ENCODE measurements at places on chromosomes 3 and 15.

- no peak for DNase-seq
Measured at GRCh38 chr3:148931574-148931973, 59.8 kb upstream of the GYG1 start.

GRCh38 chr15:35293353-35294130 is 208.4 kb upstream of the NANOGP8 start:
- no peak for DNase-seq

- DNase-seq, result no peak
Measured at GRCh38 chr3:168889666-168890065, 773.8 kb downstream of the MECOM start.

DNA sequence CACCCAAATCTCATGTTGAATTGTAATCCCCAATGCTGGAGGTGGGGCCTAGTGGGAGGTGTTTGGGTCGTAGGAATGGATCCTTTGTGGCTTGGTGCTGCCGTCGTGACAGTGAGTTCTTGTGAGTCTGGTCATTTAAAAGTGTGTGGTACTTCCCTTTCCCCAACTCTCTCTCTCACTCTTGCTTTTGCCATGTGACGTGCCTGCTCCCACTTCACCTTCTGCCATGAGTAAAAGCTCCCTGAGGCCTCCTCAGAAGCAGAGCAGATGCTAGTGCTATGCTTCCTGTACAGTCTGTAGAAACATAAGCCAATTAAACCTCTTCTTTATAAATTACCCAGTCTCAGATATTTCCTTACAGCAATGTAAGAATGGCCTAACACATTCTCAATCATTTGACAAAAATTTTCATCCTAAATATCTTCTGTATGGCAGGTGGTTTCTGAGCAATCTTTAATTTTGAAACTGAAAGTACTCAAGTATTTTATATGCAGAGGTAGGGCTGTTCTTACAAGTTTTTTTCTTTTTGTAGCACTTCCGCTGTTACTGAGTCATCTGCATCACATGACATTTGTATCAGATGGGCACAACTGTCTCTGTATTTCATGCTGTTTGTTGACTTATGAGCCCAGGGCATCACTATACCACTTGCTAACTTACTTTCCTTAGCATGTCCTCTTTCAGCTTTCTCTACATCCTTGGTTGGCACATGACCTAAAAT is 8.8 kb downstream of the RPL39L start:
- peak; percentile 9 for DNase-seq

- DNase-seq, result no peak
Measured at GRCh38 chr15:39282663-39283208, 298.1 kb upstream of the THBS1 start.

GRCh38 chr3:155103686-155104085 is 23.6 kb downstream of the MME start:
- no peak for DNase-seq

DNA sequence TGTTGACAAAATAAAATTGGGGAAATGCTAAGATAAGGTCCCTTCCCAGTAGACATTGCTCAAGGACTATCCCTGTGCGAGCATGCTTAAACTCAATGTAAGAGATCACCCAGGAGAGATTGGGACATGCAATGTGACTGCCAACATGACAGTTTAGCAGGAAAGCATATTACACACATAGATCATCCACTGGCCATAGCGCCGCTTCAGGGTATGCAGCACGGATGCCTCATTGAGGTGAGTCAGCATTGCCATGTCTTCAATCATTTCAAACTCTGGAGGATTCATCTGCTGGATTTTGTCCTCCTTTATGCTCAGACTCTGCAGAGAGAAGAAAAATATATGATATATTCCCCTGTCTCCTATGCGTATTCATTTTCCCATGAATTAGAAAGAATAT is 8.9 kb downstream of the MYH15 start:
- no peak for DNase-seq

- no peak for DNase-seq
Measured at GRCh38 chr3:128784232-128784631, 58.2 kb downstream of the RAB7A start.

GRCh38 chr15:99818872-99819271 is 85.6 kb upstream of the LYSMD4 start:
- DNase-seq, result no peak

GRCh38 chr3:129014148-129014547 is 13.0 kb downstream of the EFCC1 start:
- no peak for DNase-seq

DNA sequence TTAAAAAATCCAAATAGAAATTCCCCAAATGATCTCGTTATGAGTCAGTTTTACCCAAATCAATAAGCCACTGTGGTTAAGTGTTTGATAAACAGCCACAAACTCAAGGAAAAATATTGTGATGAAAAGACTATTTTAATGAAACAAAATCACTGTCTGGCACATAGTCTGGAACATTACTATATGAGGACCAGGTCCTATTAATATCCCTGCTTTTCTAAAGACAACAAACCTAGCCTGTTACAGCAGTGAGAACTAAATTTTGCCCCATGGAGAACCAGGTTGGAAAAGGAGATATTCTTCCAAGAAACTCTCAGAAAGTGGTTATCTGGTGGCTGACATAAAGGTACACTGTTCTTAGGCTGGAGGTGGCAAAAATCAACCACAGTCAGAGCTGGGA is 27.7 kb upstream of the ZNF385D start:
- DNase-seq, result no peak

DNA sequence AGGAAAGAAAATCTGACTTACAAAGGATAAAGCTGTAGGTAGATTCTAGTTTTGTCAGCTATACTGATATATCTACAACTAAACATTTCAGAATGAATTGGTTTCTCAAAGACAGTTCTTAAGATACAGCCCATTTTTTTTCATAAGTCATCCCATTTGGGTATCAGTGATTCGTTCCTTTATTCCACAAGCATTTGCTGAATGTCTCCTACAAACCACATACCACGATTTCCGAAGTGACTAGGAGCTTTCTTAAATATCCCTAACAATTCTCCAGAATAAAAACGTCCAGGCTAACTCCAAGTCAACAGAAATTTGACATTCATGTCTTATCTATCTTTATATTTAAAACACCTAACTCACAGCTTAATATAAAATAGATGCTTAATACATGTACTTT is 59.8 kb downstream of the TP53BP1 start:
- DNase-seq, result no peak

DNA sequence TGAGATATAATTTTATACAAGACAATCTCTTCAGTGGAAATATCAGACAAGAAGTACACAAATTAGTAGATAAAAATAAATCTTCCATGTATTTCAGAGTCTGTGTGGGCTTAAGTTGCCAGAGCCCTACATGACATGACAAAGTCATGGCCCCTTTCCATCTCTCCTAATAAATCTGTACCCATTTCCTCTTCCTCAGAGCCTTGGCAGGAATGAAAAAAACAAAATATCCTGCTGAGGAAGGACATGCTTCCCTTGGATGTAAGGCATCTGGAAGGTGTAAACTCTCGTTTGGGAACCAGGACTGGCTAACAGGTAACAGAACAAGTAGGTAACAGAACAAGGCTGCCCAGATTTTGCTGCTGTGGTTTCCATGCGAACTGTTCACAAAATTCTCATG is 148.1 kb downstream of the SNRK start:
- no peak for DNase-seq

GRCh38 chr3:119360736-119361462 is 66.7 kb downstream of the ARHGAP31 start:
- no peak for DNase-seq

- peak; percentile 64 for DNase-seq
Measured at GRCh38 chr3:187739561-187740332, 5.5 kb downstream of the BCL6 start.

DNA sequence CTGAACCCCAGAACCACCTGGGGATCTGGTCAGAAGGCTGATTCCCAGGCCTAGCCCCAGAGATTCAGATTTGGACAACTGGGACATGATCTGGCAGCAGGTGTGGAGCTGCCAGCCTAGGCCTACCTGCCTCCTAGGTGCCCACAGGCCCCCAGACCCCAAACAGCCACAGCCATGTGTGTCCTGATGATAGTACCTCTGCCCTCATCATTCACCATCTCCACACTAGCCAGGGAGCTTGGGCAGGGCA is 34.7 kb downstream of the HMCES start:
- no peak for DNase-seq

GRCh38 chr3:86239946-86240345 is 751.0 kb downstream of the VGLL3 start:
- DNase-seq, result peak; percentile 18

- no peak for DNase-seq
Measured at GRCh38 chr3:39082666-39083313, 24.6 kb downstream of the GORASP1 start.

GRCh38 chr3:78834910-78835309 is 932.9 kb downstream of the ROBO1 start:
- DNase-seq, result no peak

DNA sequence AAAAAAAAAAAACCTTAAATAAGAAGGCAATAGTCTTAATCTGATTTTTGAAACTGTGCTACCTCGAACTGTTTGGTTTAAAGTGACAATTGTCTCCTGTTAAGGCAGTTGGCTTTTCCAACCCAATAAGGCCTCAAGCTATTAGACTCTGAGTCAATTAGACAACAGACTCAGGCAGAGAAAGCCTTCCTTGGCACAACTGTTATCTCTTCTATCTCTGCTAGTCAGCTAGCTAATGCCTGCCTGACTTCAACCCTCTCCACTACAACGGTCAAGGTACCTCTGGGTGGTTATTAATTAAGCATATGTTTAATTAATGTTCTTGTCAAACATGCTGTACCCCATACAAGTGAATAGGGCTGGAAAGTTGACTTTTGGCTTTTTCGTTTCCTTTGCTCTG is 110.2 kb upstream of the NLGN1 start:
- DNase-seq, result no peak

DNA sequence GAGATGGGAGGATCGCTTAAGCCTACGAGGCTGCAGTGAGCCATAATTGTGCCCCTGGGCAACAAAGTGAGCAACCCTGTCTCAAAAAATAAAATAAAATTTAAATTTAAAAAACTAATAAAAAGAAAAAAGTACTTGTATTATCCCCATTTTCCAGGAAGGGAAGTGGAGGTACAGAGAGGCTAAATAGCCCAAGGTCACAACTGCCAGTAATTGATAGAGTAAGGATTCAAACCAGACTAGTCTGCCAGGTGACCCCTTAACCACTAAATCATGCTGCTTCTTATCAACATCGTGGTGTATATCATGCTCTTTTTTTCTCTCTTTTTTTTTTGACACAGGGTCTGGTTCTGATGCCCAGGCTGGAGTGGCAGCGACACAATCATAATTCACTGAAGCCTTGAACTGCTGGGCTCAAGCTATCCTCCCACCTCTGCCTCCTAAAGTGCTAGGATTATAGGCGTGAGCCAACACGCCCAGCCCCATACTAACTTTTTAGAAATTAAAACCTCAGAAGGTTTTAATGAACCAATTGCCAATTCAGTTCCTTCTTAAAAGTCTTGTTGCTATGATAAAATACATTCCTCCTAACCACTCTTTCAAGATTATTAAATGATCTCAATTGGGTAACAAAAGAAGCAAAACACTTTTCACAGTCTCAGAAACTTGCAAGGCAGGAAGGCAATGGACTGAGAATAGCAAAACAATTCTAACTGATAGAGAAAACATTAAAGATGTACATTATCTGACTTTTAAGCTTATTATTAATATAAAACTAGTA is 30.5 kb downstream of the HERC1 start:
- no peak for DNase-seq

- DNase-seq, result no peak
Measured at GRCh38 chr3:185927501-185928200, 10.2 kb downstream of the TRA2B start.

DNA sequence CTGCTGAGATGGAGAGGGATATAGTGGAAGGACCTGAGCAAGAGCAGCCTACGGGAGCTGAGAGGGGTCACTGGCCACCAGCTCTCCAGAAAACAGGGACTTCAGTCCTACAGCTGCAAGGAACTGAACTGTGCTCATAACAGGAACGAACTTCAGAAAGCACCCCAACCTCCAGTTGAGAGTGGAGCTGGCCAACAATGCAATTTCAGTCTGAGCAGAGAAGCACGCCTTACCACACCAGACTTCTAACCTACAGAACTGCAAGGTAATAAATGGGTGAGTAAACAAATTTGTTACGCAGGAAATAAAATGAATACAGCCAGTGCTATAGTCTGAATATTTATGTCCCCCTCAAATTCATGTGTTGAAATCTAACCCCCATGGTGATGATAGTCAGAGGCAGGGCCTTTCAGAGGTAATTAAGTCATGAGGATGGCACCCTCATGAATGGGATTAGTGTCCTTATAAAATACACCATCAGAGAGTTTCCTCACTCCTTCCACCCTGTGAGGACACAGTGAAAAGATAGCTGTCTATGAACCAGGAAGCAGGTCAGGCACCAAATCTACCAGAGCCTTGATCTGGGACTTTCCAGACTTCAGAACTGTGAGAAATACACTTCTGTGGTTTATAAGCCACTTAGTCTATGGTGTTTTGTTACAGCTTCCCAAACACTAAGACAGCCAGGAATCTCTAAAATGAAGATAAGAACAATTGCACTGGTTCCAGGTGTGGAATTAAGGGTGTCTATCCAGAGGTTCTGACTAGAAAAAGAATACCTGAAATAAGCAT is 58.6 kb downstream of the SYNM start:
- DNase-seq, result no peak

DNA sequence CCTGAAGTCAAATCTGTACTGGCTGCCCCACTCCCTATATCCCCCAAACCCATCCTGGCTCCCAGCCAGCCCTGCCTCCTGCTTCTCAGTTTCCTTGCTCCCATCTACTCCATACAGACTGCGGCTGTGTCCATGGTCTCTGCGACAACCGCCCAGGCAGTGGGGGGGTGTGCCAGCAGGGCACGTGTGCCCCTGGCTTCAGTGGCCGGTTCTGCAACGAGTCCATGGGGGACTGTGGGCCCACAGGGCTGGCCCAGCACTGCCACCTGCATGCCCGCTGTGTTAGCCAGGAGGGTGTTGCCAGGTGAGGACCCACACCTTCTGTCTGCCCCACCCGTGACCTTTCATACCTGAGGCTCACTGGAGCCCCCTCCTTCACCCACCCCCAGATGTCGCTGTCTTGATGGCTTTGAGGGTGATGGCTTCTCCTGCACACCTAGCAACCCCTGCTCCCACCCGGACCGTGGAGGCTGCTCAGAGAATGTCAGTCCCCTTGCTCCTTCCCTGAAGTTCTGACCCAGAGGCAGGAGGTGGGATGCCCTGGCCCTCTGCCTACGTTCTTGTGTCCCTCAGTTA is 14.7 kb downstream of the STAB1 start:
- DNase-seq, result no peak

GRCh38 chr3:194849166-194849875 is 163.6 kb downstream of the FAM43A start:
- no peak for DNase-seq

DNA sequence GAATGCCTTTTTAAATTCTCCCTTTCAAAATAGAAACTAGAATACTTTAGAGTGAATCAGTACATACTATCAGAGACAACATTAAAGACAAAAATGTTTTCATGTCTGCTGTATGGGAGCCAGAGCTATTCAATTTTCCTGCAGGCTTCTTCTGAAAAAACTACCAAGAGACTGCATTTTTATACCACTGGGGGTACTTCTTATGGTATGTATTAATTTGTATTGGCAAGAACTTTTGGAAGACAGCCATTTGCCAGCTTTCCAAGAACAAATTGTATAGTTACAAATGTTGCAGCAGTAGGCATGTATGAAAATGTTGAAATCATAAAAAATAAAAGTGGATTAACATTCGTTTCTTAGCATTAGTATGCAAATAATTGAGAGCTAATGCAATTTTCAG is 1010.0 kb upstream of the CADM2 start:
- DNase-seq, result no peak

GRCh38 chr3:194760494-194761137 is 74.9 kb downstream of the FAM43A start:
- DNase-seq, result no peak

All from NCI-H2171 treated with DMSO at 0.1 percent for 48 hours (cell line).